Activated CD4-positive, alpha-beta T cell treated with anti-CD3 and anti-CD28 coated beads, Interleukin-2, Interleukin-4, amounts not matched to agents 100 ng/mL and 50 ng/mL, durations not matched to agents 16 hours and 8 hours (primary cell): ENCODE measurements at places on chromosomes 16 and 17.
A peak's percentile ranks its signal among the peaks of the same experiment; 100 is the strongest.

GRCh38 chr17:80888276-80889160 lies 103.1 kb upstream of the CHMP6 start:
- no peak for DNase-seq

DNA sequence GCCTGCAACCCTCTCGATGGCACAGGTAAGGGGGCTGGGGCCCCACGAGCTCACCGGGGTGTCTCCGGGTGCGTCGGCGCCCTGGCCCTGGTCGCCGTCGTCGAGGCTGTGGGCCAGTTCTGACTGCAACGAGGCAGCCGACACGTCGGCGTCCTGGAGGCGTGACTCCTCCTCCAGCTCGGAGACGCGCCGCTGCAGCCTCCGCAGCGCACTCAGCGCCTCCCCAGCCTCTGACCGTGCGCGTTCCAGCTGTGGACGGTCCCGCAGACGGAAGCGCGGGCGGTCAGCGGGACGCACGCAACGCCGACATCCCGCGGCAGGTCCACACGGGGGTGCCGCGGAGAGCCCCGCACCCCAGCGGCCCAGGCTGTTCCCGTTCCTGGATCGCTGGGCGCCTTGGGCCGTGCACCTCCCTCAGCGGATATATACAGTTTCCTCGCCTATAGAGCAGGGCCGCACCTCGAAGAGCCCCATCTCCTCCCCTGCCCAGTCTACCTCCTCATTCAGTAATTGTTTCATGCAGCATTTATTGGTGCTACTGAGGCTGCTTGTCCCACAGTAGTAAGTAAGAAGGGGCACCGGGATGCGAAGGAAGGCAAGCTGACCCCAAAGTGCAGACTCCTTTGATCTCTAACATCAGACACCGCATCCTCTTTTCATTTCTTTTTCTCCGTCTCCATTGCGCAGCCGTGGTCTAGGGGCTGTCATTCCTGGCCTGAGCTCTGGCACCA lies 5.8 kb downstream of the THOC6 start:
- DNase-seq, result peak; percentile 55

- DNase-seq, result no peak
Observed at GRCh38 chr17:65259281-65259680, 122.1 kb downstream of the RGS9 start.

- DNase-seq, result no peak
Observed at GRCh38 chr17:61928101-61928436, 287 bp upstream of the INTS2 start.

DNA sequence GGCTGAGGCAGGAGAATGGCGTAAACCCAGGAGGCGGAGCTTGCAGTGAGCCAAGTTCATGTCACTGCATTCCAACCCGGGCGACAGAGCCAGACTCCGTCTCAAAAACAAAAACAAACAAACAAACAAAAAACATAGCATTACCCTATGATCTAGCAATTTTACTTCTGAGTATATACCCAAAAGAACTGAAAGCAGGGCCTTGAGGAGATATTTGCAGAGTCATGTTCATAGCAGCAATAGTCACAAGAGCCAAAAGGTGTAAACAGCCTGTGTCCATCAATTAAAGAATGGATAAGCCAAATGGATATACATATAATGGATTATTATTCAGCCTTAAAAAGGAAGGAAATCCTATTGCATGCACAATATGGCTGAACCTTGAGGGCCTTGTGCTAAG lies 63.1 kb downstream of the TOM1L2 start:
- DNase-seq, result no peak

DNA sequence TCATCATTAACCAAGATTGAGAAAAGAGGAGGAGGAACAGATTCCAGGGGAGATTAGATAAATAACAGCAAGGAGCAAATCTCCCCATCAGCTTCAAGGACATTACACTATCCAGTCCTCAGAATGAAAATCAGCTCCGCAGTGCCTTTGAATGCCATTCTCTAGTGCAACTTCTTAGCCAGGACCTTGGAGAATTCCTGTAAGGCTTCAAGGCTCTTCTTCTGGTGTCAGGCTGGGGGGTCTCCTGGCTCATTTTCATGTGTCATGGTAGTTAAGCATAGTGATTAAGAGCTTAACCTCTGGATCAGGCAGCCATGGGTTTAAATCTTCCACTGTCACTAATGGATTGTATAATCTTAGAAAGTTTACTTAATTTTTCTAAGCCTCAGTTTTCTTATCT lies 137.3 kb upstream of the CCL2 start:
- DNase-seq, result no peak

GRCh38 chr16:89732918-89733242 lies 11.5 kb downstream of the ZNF276 start:
- no peak for DNase-seq

GRCh38 chr17:39236450-39236927 lies 10.7 kb upstream of the STAC2 start:
- no peak for DNase-seq

DNA sequence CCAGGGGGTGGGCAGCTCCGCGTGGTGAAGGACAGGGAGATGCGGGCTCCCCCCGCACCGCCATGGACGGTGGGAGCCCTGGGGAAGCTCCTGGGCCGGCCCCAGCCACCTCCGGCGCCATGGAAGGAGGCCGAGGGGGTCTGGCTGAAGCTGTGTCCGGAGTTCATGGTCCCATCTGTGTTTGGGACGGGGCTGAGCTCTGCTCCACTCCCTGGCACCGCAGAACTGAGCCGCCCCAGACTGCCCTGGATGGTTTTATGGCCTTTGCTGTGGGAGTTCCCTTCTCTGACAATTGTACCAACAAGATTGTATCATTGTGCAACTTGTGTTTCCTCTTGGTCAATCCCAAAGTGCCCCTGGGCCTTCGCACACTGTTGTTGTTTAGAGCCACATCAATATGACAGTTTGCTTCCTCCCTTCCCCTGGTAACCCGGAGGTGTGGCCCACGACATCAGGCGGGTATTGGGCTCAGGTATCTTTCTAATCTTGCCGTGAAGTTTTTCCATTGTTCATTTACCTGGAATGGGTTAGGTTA lies 942 bp downstream of the KRT23 start:
- no peak for DNase-seq

GRCh38 chr16:88882358-88883030 lies 16.0 kb upstream of the PABPN1L start:
- peak; percentile 8 for DNase-seq

DNA sequence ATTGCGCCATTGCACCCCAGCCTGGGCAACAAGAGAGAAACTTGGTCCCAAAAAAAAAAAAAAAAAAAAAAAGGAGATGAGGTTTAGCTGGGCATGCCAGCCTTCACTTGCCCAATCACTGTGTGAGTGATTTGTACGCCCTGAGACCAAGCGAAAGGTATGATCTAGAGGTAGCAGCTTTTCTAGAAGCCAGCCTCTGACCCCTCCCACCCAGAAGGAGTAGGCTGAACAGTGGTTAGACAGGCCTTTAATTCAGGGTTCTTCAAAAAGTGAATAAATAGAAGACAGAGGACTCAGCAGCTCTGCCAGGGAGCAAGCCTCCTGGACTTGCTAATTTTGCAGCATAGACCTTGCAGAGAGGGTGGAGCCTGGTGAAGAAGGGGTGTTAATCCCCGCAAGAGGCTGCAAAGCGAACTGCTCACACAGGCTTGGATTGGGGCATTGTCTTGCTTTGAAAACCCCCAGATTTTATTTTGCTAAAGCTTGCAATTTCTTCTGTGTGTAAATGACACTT lies 7.1 kb upstream of the CYTH1 start:
- DNase-seq, result no peak

DNA sequence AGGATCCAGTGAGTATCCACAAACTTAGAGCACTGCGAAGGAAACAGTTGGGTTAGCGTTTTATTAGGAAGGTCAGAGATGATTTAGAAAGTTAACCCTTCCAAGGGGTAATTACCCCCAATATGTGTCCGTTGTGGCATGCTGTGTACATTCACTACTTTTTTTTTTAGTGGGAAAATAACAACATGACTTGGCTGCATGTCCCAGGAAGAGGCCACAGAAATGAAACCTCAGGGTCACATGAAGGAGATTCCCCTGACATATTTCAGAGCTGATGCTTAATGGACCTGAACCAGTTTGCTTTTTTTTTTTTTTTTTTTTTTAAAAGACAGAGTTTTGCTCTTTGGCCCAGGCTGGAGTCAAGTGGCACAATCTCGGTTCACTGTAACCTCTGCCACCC lies 167.5 kb downstream of the PRKCA start:
- DNase-seq, result no peak
